Stimulated activated CD8-positive, alpha-beta memory T cell treated with anti-CD3 and anti-CD28 coated beads, Interleukin-2, amount 100 ng/mL, for 1 hour (primary cell): ENCODE measurements at places on chromosomes 4 and X.

- DNase-seq: no peak
Observed at GRCh38 chr4:113278324-113278934, 229.0 kb downstream of the ANK2 start.

GRCh38 chr4:84126061-84126787, 372.9 kb downstream of the NKX6-1 start:
- no peak for DNase-seq

- no peak for DNase-seq
Observed at GRCh38 chr4:94934864-94935263, 177.1 kb downstream of the BMPR1B start.

DNA sequence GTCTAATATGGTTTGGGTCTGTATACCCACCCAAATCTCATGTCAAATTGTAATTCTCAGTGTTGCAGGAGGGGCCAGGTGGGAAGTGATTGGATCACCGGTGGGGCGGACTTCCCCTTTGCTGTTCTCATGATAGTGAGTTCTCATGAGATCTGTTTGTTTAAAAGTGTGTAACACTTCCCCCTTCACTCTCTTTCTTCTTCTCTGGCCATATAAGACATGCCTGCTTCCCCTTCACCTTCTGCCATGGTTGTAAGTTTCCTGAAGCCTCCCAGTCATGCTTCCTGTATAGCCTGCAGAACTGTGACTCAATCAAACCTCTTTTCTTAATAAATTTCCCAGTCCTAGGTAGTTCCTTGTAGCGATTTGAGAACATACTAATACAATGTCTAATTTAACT, 19.7 kb upstream of the SCRG1 start:
- no peak for DNase-seq

GRCh38 chrX:73850124-73851013, 287.4 kb downstream of the CHIC1 start:
- DNase-seq: no peak

DNA sequence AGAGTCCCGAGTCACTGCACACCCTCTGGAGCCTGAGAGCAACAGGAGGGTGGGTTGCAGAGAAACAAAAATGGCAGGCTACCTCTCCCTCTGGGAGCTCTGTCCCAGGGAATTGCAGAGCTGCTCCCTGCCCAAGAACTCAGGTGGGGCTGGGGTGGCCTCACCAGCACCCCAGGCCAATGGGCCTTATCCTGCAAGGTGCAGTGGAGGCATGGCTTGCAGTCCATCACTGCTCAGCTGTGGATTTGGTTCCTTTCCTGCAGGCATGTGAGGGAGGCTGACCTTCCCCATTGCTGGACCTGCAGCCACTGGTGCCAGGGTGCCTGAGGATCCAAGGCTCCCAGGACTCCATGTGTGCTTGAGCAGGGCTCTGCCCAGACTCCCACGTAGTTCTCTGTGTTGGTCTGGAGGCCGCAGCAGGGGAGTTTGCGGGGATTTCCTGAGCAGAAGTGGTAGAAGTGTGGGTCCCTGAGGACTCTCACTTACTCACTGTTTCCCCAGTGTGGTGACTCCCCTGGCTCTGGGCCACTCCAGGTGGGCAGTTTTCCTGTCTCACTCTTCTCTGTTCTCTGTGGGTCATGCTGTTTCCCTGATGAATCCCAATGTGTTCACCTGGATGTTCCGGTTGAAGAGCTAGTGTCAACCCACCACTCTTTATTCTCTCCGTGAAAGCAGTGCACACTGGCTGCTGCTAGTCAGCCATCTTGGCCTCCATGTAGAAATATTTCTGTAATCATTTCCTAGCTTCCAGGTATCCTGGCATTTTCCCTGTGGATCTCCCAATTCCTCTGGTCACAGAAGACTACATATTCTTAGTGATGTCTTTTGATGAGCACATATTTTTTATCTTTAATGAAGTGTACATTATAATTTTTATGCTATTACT, 82.3 kb downstream of the ARHGAP24 start:
- DNase-seq: no peak

- DNase-seq: no peak
Observed at GRCh38 chr4:109589119-109589518, 29.1 kb downstream of the MCUB start.

DNA sequence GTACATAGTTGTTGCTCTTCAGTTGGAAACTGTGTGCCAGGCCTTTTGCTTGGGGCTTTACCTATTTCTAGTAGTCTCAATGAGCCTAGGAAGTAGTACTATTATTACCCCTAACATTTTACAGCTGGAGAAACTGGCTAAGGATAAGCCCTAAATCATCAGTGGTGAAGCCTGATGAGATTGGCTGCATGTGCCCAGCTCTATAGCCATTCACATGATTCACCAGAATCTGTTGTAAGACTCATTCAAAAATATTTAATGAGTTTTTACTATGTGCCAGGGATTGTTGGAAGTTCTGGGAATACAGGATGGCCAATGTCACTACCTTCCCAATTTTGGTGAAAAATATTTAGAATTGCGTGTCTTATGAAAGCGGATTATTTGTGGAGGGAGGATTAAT, 2.8 kb downstream of the KIT start:
- DNase-seq: no peak

DNA sequence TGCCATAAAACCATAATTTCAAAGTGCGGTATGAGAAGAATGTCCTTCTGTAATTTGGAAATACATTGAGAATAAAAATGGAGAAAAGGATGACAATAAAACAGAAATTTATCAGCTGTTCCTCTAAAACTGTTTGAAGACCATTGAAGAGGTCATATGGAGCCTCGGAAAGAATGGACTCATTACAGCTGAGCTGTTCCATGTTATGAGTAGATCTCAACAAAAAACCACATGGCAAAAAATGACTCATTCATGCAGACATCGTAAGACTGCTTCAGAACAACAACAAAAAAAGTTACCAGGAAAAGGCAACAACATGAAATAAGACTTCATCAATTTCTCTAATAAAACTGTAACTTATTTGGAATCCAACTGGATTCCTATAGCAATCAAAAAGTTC, 39.7 kb downstream of the AKAP4 start:
- no peak for DNase-seq

GRCh38 chr4:2809610-2810180, 16.8 kb downstream of the SH3BP2 start:
- no peak for DNase-seq

DNA sequence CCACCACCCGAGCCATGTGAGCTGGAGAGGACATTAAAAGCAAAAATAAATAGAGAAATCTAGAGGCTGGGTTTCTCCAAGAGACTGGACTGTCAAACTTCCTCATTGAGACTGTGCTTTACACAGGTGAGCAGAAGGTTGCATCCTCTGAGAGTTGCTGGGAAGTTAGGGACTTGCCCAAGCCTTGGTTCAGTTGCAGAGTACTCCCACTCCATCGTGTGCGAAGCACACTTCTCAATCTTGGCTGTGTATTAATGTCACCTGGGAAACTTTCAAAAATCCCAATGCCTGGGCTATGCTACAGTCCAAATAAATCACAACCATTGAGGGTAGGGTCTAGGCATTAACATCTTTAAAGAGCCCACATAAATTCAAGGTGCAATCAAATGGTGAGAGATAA, 89.2 kb downstream of the ZNF330 start:
- DNase-seq: no peak

- no peak for DNase-seq
Observed at GRCh38 chrX:52576946-52577345, 60.1 kb upstream of the XAGE1B start.

- no peak for DNase-seq
Observed at GRCh38 chr4:68895561-68896198, 55.9 kb downstream of the UGT2A3 start.

DNA sequence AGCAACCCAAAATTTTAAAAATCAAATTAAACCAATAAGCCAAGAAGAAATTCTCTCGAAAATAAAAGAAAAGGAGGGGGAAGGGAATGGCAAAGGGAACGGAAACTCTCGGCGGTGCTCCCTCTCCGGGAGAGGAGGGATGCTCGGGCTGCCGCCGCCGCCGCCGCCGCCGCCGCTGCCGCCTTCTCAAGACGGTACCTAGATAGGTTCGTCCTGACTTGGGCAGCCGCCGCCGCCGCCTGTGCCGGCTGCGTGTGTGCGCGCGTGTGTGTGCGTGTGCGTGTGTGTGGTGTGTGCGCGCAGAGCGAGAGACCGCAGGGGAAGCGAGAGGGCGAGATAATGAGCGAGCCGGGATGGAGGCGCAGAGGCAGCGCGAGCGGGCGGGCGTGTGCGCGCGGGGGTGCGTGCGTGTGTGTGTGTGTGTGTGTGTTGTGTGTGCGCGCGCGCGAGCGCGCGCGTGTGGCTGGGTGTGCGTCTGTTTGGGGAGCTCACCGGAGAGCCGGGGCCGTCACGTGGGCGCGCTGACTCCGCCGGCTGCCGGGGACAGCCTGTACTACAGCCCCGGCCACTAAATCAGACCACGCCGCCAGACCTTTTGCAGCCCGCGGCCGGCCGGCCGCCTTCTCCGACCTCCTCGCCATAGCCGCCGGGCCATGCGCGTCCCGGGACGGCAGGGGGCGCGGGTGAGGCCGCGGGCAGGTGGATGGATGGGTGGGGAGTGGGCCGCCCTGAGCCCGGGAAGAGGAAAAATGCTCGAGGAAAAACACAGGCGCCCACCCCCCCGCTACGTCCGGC, 111.6 kb downstream of the DHX15 start:
- DNase-seq: peak; percentile 6

DNA sequence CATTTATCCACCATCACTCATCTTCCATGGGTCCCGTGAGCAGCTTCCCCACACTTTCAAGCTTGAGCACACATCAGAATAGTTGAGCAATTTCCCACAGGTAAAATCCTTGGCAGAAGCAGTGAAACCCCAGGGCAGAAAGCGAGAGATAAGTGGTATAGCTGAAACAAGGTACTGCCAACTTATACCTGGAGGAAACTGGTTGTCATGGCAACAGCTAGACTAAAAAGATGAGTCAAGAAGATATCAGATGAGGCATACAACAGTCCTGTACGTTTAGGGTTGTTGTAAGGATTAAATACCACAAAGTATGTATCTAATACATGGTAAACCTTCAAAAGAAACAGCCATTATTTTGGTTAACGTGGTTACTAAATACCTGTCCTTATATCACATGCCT, 66.9 kb upstream of the PHOX2B start:
- no peak for DNase-seq

DNA sequence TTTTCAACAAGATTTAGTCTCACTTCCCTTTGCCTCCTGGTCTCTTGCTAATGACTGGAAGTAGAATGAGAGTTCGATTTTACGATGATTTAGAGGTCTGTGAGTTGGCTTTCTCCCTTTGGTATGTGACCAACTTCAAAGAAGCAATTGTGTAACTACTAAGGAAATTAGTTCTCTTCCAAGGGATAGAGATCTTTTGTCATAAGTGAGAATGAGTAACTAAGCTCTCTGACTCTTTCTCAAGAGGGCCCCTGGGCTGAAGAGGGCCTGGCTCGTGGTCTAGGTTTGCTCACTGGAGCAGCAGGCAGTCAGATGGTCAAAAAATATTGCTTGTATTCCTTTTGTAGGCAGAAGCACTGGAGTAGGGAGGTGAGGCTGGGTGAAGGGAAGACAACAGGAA, 176.3 kb downstream of the ENOX2 start:
- DNase-seq: no peak

GRCh38 chrX:47644557-47645091, 5.7 kb downstream of the ELK1 start:
- no peak for DNase-seq

- no peak for DNase-seq
Observed at GRCh38 chrX:148417934-148418333, 82.5 kb upstream of the AFF2 start.

DNA sequence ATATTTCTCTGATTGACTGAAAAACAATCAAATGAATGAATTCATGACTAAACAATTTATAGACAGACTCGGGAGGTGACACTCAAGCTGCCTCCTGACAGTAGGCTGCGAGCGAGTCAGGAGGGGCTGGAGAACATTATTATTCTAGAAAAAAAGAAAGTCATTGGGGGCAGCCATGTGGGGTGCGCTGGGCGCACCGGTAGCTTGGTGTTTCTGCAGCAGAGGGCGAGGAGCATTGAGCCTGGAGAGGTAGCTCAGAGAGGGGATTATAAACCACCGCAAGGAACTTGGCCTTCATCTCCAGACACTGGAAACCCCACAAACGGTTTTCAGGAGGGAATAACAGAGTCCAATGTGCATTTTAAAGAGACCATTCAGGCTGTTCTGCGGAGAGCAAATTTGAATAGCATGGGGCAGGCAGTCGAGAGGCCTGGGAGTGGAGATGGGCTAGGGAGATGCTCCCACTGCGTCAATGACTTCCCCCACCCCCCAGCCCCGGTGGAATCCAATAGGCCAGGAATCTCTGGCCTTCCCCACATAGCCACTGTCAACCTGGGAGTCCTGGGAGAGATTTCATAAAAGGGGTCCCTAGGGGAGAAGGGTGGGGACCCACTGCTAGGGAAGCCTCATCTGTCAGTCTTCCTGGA, 168.3 kb downstream of the BCOR start:
- DNase-seq: no peak

GRCh38 chr4:19803406-19803805, 448.3 kb upstream of the SLIT2 start:
- DNase-seq: no peak

DNA sequence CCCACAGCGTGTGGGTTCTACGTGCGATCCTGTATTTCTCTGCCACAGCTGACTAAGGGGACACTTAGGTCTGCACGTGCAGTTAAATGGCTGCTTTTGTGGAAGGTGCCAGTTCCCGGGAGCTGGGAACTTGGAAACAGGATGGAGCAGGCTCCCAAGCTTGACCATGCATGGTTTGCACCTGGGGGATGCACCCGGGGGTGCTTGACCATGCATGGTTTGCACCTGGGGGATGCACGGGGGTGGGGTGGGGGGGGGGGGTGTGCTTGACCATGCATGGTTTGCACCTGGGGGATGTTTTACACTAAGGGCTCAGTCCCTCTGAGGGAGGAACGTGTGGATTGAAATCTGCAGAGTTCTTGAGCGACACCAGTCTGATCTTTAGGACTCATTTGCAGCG, 5.7 kb downstream of the WFS1 start:
- DNase-seq: no peak

- no peak for DNase-seq
Observed at GRCh38 chr4:78902298-78902697, 36.9 kb downstream of the PAQR3 start.

GRCh38 chrX:70338290-70338689, 48.4 kb downstream of the KIF4A start:
- no peak for DNase-seq

- no peak for DNase-seq
Observed at GRCh38 chr4:22595684-22596083, 79.8 kb upstream of the ADGRA3 start.

GRCh38 chrX:124223524-124223923, 108.9 kb upstream of the TEX13D start:
- DNase-seq: no peak

DNA sequence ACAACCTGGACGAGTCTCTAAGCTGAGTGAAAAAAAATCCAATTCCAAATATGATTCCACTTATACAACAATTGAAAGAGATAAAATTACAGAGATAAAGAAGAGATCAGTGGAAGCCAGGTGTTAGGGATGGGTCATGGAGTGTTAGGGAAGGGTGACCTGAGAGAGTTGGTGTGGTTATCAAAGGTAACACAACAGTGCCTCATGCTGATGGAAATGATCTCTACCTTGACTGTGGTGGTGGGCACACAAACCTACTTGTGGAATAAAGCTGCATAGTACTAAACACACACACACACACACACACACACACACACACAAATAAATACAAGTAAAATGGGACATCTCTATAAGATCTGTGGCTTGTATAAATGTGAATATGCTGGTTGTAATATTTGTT, 26.0 kb downstream of the BEND2 start:
- DNase-seq: no peak
